ENCODE measurements at places on chromosomes 5 and 9.
A peak's percentile ranks its signal among the peaks of the same experiment; 100 is the strongest.

DNA sequence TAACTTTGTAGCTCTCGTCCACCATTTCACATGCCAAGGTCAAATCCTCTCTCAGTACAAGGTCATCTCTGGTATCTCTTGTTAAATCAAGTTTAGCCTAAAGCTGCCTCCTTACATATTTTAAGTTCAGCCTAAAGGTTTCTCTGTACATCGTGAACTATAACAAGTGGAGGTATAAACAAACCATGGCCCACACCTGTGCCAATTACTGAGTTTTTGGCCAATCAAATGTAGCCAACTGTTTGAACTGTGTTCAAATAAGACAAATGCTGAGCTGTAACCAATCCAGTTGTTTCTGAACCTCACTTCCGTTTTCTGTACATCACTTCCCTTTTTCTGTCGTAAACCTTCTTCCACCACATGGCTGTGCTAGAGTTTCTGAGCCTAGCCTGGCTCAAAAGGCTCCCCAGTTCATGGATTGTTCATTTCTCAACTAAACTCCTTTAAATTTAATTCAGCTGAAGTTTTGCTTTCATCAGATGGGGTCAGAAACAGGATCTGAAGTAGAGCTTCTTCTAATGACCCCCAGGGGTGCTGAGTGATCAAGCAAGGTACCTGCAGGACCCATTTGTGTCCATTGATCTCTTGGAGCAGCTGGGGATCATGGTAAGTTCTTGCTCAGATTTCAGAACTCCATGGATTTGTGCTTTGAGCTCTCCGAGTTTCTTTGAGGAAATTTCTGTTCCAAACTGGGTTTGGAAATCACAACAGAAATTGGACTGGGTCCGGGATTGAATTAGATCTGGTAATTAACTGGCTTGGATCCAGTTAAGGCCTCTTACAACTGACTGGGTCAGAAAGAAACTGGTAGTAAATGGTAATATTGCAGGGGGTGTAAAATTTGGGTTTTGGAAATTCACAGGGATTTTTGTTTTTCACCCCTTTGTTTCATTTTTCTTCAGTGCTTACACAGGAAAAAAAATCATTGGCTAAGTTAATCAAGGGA is 11.0 kb upstream of the NANS start:
- DNase-seq = no peak

DNA sequence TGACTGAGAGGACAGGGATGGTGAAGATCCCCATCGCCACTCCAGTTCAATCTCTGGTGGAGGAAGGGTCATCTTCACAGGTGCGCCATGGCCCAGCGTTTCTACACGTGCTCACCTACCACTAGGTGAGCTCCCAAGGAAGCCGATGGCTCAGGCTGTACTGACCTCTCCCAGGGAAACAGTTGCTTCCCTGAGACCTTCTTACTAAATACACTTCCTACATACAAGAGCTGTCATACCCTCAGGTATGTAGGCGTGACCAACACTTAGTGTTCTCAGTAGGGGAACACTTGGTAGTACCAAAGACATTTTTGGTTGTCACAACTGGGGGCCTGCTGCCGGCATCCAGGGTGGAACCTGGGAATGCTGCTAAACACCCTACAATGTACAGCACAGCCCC is 75.2 kb downstream of the TENT4A start:
- no peak for DNase-seq

DNA sequence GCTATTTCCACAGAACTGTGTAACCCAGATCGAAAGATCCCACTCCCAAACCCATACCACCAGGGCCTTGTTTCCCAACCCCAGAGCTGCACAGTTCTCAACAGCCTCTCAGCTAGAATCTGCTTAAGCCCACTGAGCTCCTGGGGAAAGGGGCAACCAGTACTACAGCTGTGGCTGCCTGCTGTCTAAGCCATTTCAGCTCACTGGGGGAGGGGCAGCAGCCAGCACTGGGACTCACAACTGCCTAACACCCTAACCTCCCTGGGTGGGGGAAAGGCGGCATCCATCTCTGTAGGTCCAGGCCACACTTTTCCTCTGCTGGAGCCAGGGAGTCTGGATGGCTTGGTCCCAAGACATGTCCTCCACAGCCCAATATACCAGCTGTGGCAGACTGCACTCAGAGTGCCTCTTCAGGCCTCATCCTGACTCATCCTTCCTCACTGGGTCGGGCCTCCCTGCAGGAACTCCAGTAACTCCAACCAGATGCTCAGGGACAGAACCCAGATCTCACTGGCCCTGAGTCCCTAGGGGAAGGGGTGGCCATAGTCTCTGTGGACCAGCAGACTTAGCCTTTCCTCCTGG is 241.4 kb downstream of the HINT1 start:
- peak; percentile 23 for DNase-seq

GRCh38 chr5:172775326-172776234 is 4.6 kb upstream of the DUSP1 start:
- peak; percentile 92 for DNase-seq

GRCh38 chr9:122897969-122898368 is 7.2 kb downstream of the RC3H2 start:
- DNase-seq = no peak

DNA sequence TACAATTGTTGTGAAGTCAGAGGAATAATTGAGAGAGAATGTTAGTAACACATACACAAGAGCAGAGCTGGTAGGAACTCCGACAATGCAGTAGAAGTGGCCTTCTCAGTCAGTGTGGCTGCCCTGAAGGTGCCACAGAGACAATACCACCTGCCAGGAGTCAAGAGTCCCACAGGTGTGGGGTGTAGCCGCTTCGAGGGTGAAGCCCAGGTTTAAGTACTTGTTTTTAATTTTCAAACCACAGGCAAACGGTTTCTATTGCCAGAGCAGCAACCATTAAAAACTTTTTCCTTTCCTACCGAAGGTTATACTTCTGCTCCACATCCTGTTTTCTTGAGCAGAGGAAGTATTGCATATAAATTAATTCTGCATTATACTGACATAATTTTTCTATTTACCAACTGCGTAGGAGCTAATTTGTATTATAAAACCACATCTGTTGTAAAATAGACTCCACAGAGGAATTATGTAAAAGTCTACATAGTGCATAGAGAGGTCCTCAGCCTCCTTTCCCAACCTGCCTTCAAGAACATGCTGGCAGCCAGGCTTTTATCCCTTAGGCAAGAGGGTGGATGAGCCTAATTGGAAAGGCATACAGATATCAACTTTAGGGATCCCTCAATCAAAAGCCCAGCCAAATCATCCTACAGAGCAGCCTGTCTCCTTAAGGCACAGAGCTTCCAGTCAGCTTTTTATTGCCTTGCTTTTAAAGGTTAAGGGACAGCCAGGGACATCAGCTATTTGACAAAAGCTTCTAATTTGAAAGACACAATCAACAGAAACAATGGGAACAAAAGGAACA is 12.9 kb upstream of the ACTBL2 start:
- no peak for DNase-seq

DNA sequence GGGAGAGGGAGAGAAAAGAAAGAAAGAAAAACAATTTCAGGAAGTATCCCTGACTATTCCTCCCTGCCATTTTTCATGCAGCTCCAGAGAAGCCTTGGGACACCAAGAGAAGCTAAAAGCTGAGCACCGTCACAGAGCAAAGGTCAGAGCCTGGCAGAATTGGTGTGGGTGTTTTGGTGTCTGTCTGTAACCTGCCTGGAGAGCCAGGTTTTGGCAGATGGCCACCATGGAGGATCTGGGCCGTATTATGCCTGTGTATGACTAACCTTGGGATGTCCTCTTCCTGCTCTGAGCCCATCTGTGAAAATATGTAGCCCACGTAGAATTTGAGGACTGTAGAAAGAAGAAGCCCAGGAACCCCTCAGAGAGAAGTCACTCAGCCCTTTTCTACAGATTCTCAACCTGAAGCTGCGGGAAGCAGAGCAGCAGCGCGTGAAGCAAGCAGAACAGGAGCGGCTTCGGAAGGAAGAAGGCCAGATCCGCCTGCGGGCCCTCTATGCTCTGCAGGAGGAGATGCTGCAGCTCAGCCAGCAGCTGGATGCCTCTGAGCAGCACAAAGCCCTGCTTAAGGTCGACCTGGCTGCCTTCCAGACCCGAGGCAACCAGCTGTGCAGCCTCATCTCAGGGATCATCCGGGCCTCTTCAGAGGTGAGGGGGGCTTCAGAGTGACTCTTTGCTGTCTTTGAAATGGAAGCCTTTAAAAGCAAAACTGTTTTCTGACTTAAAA is 18.8 kb downstream of the GLE1 start:
- DNase-seq = no peak

- DNase-seq = no peak
Measured at GRCh38 chr9:124050955-124051354, 39.4 kb downstream of the LHX2 start.

DNA sequence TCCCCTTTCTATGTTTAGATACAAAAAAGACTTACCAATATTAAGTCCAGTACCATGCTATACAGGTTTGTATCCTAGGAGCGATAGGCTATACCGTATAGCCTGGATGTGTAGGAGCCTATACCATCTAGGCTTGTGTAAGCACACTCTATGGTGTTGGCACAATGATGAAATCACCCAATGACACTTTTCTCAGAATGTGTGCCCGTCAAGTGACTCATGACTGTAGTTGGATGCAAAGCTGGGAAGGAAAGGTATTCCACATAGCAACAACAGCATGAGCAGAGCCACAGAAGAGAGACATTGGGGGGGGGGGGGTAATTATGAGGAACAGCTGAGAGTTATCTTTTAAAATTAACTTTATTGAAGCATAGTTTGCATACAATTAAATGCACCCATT is 63.2 kb downstream of the TTLL11 start:
- no peak for DNase-seq

- no peak for DNase-seq
Measured at GRCh38 chr5:2141254-2142000, 258.7 kb upstream of the IRX4 start.

GRCh38 chr5:137236849-137237507 is 262.1 kb downstream of the SPOCK1 start:
- no peak for DNase-seq

GRCh38 chr9:133815781-133816180 is 77.6 kb upstream of the SARDH start:
- DNase-seq = peak; percentile 7

- DNase-seq = no peak
Measured at GRCh38 chr5:25850581-25850980, 1187.8 kb downstream of the CDH9 start.

- DNase-seq = no peak
Measured at GRCh38 chr5:79183011-79183410, 52.9 kb upstream of the JMY start.
